SK-N-SH treated with all-trans-retinoic acid at 6 μM for 48 hours (cell line): ENCODE measurements at places on chromosomes 2 and 18.

- ATAC-seq: no peak
Observed at GRCh38 chr18:77038182-77038858, 94.3 kb downstream of the MBP start.

DNA sequence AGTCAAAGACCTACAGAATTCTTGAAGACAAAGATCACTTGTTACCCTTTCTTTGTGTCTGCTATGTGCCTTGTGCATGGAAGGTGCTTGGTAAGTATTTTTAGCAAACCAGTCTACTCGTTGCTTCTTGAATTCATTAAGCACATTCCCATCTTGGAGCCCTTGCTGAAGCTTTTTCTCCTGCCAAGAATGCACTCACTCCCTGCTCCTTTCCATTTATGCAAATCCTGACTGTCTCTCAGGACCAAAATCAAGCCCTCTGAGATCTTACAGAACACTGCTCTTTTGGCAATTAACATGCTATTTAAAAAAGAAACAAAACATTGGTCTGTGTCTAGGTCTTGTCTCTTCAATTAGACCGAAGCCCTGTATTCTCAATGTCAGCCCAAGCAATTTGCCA lies 75.8 kb downstream of the CLHC1 start:
- peak; percentile 77 for ATAC-seq

DNA sequence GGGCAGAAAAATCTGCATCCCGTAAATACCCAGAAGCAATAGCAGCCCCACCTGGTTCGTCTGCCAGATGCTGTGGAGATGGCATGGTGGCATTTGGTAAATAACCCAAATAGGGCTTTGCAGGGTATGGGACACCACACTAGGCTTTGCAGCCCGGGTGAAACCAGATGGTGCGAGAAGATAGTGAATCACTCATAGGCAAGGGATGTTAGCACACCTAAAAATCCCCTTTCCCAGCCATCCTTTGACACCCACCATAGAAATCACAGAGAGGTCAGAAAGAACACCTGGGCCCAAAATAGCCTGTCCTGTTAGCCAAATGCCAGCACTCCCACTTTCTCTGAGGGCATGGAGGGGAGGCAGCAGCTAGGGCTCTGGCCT lies 47.6 kb downstream of the BCL11A start:
- no peak for ATAC-seq

- no peak for ATAC-seq
Observed at GRCh38 chr18:29078273-29078672, 901.3 kb upstream of the CDH2 start.

DNA sequence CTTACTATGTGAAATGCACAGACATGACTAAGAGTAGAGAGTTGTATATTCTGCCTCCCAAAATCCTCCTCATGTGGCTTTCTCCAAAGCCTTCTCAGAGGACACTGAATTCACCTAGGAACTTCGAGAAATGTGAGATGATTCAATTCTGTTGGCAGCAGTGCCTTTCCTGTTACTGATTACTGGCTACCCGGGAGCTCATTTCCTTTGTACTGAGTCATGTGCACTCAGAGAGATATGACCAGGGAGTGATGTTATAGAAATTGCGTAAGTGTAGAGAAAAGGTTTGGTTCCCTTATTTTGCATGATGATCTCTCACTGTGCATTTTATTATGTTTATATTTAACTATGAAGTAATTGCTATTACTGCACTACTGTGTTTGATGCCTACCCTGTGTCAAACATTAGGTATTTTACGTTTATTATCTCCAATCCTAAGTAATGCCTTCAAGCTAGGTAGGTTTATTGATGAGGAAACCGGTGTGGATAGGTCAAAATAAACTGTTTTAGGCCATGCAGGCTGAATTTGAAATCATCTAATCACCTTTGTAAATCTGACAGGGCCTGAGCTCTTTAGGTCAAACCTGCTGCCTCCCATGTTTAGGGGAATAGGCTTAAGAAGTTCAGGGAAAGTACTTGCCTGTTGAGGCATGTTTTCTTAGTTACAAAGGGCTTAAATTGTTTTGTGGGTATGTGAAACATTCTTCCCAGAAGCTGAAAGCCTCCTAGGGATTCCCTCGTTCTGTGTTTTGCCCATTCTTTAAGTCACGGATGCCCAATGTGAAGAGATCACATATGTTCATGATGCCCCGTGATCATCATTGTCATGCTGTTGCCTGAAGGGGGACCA lies 86.8 kb downstream of the FMNL2 start:
- peak; percentile 96 for ATAC-seq

GRCh38 chr2:130387804-130388203 lies 31.9 kb downstream of the PTPN18 start:
- no peak for ATAC-seq

DNA sequence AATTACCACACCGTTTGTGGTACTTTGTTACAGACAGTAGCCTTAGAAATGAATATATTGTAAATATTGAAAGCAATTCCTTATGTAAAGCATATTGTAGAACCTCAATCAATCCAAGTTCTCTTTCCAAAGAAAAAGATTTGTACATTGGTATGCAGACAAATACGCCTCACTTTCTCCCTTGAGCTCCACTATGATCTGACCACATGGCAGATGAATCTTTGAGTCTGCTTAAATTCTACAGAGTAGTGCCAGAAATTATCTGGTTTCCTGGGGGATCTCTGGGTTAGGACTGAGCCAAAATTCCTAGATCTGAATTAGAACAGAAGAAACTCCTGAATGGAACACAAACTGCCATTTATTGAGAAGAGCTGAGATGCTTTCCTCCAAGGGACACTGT lies 99.0 kb downstream of the CPO start:
- ATAC-seq: no peak

GRCh38 chr18:59671551-59671950 lies 25.7 kb downstream of the CCBE1 start:
- no peak for ATAC-seq

DNA sequence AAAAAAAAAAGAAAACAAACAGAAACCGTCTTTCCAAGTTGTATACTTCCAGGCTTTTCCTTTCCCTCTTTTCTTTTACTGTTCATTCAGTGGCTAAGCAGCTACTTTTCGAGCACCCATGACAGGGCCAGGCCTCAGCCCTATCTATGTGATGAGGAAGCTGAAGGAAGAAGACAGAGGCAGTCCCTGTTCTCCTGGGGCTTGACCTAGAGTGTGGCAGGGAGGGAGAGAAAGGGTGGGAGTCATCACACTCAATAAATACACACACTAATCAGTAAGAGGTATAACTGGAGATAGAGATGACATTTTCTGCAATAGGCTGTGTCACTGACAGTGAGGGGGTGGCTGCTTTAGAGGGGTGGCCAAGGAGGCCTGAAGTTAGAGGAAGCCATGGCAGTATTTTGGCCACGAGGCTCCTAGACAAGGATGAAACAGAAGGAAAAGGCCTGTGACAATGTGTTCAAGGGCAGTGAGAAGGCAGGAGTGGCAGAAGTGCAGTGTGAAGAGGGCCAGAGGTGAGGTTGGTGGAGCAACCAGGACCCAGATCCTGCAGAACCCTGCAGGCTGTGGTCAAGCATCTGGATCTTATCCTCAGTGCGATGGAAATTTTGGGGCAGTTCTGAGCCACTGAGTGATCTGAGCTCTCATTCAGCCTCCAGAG lies 131.8 kb upstream of the TTC39C start:
- no peak for ATAC-seq

DNA sequence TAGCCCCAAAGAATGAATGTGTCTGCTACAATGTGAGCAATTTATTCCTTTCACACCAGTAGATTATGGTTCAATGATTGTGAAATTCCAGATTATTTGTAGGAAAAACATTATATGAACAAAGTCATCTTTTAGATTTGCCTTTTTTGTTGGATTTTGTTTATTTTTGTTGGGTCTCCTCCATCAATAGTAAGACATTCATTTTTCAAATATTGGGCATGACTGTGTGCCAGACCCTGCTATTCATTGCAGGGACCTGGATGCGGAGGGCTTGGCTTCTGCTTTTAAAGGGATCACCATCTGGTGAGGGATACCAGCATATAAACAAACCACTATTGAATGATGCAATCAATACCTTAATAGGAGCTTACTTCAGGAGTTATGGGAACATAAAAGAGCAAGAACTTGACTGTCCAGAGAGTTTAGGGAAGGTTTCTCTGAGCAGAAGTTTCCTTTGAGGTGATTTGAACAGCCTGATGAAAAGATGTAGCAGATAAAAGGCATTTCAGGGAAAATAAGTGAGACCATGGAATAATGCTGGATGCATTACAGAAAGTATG lies 486.7 kb downstream of the EPHA4 start:
- no peak for ATAC-seq

DNA sequence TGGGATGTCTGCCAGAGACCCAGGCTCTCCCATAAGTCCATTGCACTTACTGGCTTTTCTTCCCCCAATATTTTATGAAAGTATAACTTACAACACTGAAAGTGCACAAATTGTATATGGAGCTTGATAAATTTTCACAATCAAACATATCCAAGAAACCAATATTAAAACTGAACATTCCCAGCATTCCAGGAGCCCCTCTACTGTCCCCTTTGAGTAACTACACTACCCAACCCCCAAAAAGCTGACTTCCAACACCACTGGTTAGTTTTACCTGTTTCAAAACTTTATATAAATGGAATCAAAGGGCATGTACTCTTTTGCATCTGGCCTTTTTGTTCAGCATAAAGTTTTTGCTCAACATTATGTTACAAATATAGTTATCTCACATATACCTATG lies 35.2 kb upstream of the PKDCC start:
- no peak for ATAC-seq

GRCh38 chr18:13611601-13612195 lies 114.7 kb downstream of the FAM210A start:
- ATAC-seq: peak; percentile 85

DNA sequence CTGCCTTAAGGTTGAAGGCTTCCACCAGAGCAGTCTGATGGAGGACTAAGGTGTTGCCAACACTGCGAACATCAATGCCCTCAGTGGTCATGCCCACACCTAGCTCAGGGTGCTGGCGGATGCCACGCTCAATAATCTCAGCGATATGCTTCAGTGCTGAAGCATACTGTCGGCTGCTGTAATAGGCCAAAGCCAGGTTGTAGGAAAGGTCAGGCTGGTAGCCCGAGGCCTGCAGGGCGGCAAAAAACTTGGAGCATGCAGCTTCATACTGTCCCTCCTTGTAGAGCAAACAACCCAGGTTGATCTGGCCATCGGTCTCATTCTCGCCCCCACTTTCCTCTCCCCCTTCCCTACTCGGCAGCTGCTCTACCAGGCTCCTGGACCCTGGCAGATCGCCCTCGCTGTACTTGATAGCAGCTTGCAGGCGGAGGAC lies 159.4 kb downstream of the AGPS start:
- no peak for ATAC-seq

DNA sequence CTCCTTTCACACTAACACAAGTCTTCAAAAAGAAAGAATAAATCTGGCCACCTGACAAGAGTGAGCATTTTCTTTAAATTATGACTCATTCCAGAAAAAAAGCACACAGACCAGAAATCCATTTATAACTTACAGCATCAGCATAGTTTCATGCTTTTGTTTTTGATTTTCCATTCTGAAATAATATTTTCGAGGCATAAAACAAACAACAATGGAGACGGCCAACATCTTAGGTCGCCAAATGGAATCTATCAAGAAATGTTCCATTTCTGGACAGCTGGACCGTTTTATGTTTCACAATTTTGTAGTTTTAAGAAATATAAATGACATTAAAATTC lies 165.4 kb upstream of the ZFP36L2 start:
- ATAC-seq: peak; percentile 70

- no peak for ATAC-seq
Observed at GRCh38 chr2:217843324-217843723, 159.5 kb downstream of the TNS1 start.

DNA sequence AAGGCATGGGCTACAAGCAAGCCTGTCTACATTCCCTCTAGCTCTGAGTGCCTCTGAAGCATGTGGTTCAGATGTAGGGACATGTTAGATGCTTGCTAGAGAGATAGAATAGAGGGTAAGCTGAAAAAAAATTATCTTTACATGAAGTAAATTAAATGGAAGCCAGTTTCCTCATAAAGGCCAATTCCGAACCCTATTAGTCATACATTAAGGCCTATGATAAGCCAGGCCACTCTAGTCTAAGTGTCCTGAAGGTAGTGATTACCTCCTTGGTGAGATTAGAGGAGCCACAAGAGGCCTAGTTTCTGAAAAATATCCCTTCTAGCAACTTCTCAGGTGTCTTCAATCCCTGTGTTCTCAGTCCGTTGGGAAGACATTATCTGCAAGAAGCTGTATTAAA lies 72.4 kb upstream of the NPAS2 start:
- ATAC-seq: no peak

- ATAC-seq: no peak
Observed at GRCh38 chr18:27144672-27145071, 40.4 kb downstream of the CHST9 start.

- no peak for ATAC-seq
Observed at GRCh38 chr2:111029181-111029927, 91.4 kb upstream of the BCL2L11 start.

- no peak; the same call in 2 of the 3 replicates for ATAC-seq
Observed at GRCh38 chr18:63421514-63421913, 762 bp downstream of the VPS4B start.

DNA sequence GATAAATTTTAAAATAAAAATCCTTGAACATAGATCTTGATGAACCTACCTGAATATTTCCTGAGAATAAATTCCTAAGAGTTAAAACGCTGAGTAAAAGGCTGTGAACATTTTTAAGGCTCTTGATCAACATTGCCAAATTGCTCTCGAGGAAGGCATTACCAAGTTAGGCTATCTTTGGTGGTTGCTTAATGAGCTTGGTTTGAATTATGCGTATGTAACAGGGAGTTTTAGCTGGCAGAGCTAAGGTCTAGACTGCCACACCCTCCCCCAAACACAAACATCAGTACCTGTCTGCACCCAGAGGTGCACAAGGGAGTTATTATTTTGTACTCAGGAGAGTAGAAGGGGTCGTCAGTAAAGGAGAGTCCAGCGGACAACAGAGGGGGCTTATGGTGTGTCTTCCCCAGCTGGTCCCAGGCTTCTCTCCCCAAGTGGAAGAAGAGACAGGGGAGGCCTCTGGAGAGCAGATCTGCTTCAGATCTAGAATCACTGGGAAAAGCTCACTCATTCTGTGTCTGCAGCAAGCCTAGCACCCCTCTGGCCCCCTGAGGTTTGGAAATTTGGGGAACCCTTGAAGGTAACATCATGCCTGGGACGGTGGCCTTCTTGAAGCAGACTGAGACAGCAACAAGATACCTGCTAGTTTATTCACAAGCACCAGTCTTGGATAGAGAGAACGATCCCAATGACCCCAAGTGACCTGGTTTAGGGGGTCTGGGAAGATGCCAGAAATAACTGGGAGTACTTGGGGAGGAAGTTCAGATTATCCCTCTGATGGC lies 197.2 kb upstream of the ID2 start:
- ATAC-seq: no peak

GRCh38 chr18:9673296-9674251 lies 34.5 kb upstream of the RAB31 start:
- ATAC-seq: peak; percentile 99

DNA sequence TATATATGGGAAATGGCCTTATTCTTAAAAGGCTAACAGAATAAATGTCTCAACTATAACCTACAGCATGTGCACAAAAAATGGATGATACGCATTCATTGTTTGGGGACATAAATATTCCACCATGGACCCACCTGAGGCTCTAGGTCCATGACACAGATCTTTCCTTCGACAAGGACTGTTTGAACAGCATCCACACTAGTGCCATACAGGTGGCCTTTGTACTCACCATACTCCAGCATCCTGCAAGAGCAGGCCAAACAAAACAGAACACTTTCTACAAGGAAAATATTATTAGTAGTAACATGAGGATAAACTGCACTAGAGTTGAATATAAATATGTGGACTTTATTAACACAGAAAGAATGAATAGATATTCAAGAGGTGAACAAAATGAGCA lies 6.1 kb upstream of the TMEM237 start:
- ATAC-seq: no peak
